ENCODE measurements at places on chromosomes 3 and 15.

- no peak for DNase-seq
Measured at GRCh38 chr15:84699538-84700191, 16.3 kb downstream of the SEC11A start.

DNA sequence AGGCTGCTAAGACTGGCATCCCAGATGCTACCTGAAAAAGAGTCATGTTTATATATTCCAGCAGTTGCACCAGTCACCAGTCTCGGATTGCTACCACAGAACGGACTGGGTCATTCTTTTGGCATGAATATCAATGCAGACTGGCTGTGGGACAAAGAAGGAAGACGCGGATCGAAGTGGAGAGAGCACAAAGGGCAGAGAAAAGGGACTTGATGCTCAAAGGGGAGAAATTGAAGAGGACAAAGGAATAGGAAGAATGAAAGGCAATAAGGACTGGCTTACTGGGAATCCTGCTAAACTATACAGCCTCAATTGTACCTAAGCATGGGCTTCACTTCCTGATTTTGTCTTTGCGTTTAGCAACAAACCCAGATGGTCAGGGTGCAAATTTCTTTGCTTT is 15.3 kb upstream of the DIS3L start:
- no peak for DNase-seq

DNA sequence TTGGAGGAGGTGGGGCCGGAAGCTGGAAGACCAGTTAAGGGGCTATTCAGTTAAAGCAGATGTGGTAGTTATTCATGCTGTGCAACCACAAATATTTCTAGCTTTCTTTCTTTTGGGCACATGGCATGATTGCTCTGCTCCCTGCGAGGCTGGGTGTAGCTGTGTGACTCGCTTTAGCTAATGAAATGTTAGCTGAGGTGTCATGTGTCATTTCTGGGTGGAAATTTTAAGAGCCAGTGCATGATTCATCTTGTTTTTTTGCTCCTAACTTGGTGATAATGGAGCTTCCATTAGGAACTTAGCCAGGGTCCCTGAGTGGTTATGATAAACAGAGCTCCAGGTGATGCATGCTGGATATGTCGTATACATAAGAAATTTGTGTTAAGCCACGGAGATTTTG is 300.6 kb downstream of the SATB1 start:
- no peak for DNase-seq

DNA sequence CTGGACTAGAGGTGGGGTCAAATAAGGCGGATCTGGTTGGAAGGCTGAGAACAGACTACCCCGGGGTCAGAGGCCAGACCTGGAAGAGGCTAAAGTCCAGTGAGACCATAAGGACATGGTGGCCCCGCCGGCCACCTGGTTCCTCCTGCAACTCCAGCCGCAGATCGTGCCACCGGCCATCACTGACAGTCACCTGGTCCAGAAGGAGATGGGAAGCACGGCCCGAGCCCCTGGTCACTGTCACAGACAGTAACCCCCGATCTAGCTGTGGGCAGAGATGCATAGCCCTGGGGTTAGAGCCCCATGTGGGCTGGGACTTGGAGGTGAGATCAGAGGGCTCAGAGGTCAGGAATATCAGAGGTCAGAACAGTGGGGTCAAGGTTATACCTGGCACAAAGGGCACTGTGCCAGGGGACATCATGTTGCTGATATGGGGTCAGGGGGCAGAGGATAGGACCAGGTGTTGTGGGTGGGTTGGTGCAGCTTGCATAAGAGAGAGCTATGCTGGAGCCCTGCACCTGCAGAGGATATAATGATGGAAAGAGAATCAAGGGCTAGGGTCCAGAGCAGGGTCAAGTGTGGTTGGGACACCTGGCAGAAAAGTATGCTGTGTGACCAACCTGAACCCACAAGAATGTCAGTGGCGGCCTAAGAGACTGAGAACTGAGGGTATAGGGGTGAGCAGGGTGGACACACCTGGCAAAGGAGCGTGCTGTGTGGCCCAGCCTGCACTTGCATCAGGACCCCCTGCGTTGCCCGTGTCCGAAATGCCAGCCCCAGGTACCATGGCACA is 9.6 kb downstream of the CELSR3 start:
- no peak for DNase-seq

DNA sequence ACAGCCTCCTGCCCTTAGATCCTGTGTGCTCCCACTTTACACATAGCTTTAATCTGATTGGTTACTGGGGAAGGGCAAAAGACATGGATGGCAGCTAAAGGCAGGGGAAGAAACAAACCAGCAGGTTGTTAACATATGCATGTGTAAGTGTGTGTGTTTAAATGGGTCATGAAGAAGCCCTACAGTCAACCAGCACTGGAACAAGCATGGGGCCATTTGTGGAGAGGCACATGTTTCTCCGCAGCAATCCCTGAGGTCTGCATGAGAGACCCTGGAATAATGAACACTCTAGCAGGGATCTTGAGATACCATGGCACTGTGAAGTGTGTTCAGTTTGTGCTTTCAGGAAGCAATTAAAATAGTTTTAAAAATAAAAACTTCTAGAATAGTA is 6.0 kb downstream of the KLF13 start:
- DNase-seq, result no peak

DNA sequence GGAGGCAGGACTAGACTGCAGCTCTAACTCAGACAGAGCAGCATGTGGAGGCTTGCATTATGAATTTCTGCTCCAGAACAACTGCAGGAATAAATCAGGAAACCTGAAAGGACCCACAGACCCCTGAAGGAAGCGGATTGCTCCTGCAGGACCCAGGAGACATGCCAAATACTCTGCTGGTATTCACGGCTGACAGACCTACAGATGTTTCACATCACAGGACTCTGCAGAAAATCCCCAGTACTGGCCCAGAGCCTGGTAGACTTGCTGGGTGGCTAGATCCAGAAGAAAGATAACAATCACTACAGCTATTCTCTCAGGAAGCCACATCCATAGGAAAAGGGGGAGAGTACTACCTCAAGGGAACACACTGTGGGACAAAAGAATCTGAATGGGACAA is 942.1 kb downstream of the AGBL1 start:
- DNase-seq, result no peak

DNA sequence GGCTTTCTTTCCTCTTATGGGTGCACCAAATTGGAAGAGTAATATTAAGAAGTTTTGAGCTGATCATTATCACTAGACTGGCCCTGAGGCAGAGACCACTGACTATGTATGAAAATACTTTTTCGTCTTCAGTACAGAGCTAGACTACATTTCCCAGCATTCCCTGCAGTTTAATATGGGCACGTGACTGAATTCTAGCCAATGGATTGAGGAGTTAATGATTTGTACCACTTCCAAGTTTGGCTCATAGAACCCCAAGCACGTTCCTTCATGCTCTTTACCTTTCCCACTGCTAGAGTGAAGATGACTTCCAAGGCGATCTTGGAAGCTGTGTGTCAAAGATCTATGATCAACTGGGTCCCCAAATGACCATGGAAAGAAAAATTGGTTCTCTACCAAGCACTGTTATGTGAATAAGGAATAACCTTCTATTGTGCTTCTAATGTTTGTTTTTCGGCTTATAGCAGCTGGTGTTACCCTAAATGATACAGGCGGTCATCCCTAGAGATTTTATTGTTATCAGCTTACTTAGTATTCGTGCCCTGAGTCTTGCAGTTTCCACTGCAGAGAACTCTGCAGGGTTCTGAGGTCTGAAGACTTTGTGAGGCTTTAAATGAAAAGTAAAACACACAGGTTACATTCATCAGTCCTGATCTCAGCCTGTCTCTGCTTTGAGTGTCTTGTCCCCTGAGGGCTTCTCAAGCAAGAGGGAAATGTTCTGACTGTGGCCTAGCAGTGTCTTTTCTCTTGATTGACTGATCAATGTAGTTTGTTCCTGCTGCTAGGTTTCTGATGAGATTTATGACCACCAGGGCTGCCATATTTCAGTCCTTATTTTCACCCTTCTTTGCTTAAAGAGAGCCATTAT is 486.8 kb downstream of the PDCD6IP start:
- no peak for DNase-seq

GRCh38 chr3:49775538-49775937 is 10.8 kb downstream of the IP6K1 start:
- no peak for DNase-seq

- no peak for DNase-seq
Measured at GRCh38 chr3:16382845-16383244, 117.8 kb downstream of the OXNAD1 start.

GRCh38 chr3:89252016-89252415 is 144.6 kb downstream of the EPHA3 start:
- no peak for DNase-seq

DNA sequence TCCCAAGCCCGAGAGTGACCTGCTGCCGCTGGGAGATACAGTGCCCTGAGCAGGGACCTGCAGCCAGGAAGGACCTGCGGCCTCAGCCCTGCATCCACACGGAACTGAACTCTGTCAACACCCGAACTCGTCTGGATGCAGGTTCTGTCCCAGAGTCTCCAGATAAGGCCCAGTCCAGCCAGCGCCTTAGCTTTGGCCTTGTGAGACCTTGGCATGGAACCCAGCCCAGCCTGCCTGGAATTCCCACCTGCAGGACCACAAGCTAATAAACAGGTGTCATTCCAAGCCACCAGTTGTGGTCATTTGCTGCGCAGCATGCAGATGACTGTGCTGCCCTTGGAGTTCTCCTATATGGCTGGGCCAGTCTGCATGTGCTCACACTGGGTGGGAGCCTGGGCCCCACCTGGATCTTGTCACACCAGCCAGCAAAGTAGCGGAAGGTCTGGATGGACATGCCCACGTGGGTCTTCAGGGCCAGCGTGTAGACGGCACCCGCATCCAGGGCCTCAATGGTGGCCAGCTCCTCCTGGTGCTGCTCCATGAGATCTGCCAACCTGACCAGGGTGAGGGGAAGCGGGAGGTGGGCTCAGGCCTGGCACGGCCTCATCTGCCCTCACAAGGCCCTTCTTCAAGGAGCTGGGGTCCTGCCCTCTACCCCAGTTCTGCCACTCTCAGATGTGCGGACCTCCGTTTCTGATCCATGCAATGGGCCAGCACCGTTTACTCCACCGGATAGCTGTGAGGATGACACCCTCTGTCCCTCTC is 47.2 kb upstream of the SLC41A3 start:
- no peak for DNase-seq
